ENCODE measurements at places on chromosomes 3 and 15. TPM values are rescaled to one million over a fixed set of nuclear protein-coding genes. Genes with fewer than 3 reads are reported as not detected.

PPP1R14D gene
- not detected for total RNA-seq

PRR20G gene
- not detected for total RNA-seq

SCN5A gene
- total RNA-seq: 0.33 TPM

SERINC4 gene
- total RNA-seq: not detected

LRRN1 gene
- 0.14 TPM for total RNA-seq

ITPR1 gene
- total RNA-seq: 143 TPM

CHSY1 gene
- 12.1 TPM for total RNA-seq

MAGEL2 gene
- total RNA-seq: 0.33 TPM

ARPP19 gene
- 137 TPM for total RNA-seq

PLA2G4D gene
- 0.28 TPM for total RNA-seq

DPPA2 gene
- total RNA-seq: not detected

GRCh38 chr15:69636169-69636915 lies 183.7 kb downstream of the RPLP1 start:
- no peaks in the 10 kb centered on the region for H3K36me3 ChIP-seq
- DNase-seq: no peak
- no peak overlapping the region for H3K27ac ChIP-seq

GRCh38 chr15:90705212-90705611 lies 11.9 kb upstream of the BLM start:
- H3K4me1 ChIP-seq: no peaks in the 10 kb centered on the region
- H3K4me3 ChIP-seq: no peak overlapping the region
- H3K36me3 ChIP-seq: no peaks in the 10 kb centered on the region
- DNase-seq: no peak

DNA sequence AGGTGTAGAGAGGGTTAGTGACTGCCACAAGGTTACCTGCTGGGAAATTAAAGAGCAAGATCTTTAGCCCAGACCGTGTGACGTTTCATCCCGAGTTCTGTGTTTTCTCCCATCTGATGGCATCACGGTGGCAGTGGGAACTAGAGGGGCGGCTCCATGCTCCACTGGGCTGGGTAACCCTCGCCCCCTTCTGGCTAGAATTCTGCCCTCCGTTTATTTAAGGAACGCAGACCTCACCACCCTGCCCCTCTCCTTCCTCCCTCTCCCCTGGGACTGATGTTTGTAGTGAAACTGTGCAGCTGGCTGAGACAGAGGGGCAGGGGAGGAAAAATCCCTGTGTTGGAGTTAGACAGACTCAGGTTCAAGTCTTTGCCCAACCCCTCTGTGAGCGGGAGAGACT lies 65.6 kb downstream of the ITGA11 start:
- DNase-seq: no peak
- H3K27me3 ChIP-seq: no peaks in the 10 kb centered on the region
- no peak overlapping the region for H3K4me3 ChIP-seq
- H3K27ac ChIP-seq: no peak overlapping the region
- H3K4me1 ChIP-seq: peaks cover 25% of the 10 kb centered on the region
- no peaks in the 10 kb centered on the region for H3K36me3 ChIP-seq

GRCh38 chr3:141308588-141309218 lies 59.6 kb upstream of the ZBTB38 start:
- H3K36me3 ChIP-seq: no peaks in the 10 kb centered on the region
- no peaks in the 10 kb centered on the region for H3K27me3 ChIP-seq
- no peak overlapping the region for H3K27ac ChIP-seq
- no peak for DNase-seq
- H3K4me3 ChIP-seq: no peak overlapping the region
- H3K4me1 ChIP-seq: peaks cover 17% of the 10 kb centered on the region

- no peak overlapping the region for H3K27ac ChIP-seq
- H3K4me1 ChIP-seq: no peaks in the 10 kb centered on the region
- H3K27me3 ChIP-seq: no peaks in the 10 kb centered on the region
Observed at GRCh38 chr3:123282461-123282860, 80.7 kb downstream of the SEC22A start.

DNA sequence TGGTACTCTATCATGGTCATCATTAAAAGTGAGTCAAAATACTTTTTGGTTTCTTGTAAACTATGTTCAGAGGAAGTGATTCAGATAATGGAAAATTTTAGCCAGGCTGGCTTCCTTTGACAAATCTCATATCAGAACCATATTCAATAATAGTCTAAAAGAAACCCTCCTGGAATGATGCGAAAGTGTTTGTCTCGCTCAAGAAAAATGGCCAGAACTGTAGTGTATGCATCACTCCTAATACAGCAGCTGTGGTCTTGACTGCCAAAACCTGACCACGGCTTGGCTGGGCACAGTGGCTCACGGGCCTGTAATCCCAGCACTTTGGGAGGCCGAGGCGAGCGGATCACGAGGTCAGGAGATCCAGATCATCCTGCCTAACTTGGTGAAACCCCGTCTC lies 35.6 kb upstream of the KCNMB2 start:
- DNase-seq: no peak
- H3K4me3 ChIP-seq: no peak overlapping the region
- H3K4me1 ChIP-seq: no peaks in the 10 kb centered on the region
- H3K27me3 ChIP-seq: no peaks in the 10 kb centered on the region
- no peaks in the 10 kb centered on the region for H3K36me3 ChIP-seq

- no peaks in the 10 kb centered on the region for H3K4me1 ChIP-seq
- no peak overlapping the region for H3K4me3 ChIP-seq
- DNase-seq: no peak
- no peaks in the 10 kb centered on the region for H3K36me3 ChIP-seq
Observed at GRCh38 chr3:174232658-174233429, 626.3 kb upstream of the NAALADL2 start.

GRCh38 chr15:68389936-68390817 lies 41.8 kb downstream of the ITGA11 start:
- no peak overlapping the region for H3K27ac ChIP-seq
- peaks cover 16% of the 10 kb centered on the region for H3K27me3 ChIP-seq
- DNase-seq: peak; percentile 45

DNA sequence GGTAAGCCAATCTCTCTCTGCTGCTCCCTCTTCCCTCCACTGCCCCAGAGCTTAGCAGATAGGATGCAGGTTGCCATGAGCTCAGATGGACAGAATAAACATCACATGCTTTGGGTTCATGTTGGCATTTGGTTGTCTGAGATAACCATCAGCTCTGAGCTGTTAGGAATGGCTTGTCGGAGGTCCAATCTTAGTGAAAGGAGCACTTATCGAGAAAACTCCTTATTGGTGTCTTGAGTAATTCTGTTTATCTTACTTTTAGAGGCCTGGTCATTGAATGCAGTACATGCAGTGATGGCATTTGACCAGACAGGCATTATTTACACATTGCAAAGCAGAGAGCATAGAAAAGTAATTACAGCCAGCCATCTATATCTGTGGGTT lies 99.7 kb downstream of the CEMIP start:
- H3K27ac ChIP-seq: no peak overlapping the region
- no peak for DNase-seq
- no peaks in the 10 kb centered on the region for H3K36me3 ChIP-seq
- H3K4me3 ChIP-seq: no peak overlapping the region

DNA sequence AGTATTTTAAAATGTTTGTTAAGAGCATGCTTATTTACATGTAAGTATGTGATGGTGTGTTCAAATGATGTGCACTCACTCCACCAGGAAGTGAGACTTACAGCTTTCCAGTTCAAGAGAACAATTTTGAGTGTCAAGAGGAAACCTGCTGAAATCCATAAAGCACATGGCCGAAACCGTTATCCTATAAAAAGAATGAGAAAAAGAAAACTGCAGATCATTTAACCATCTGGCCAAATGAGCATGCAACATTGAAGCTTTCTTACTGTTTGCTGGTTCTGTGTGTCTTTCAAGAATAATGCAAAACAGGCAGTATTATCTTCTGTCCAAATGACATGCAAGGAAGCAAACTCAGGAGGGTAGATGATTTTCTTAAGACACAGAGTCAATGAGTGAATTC lies 26.3 kb downstream of the GABRR3 start:
- no peak overlapping the region for H3K27ac ChIP-seq
- H3K4me1 ChIP-seq: no peaks in the 10 kb centered on the region
- H3K36me3 ChIP-seq: no peaks in the 10 kb centered on the region
- no peak overlapping the region for H3K4me3 ChIP-seq

GRCh38 chr3:73448041-73448440 lies 176.7 kb downstream of the PDZRN3 start:
- no peaks in the 10 kb centered on the region for H3K27me3 ChIP-seq
- H3K36me3 ChIP-seq: no peaks in the 10 kb centered on the region
- H3K27ac ChIP-seq: no peak overlapping the region
- no peak overlapping the region for H3K4me3 ChIP-seq
- DNase-seq: no peak

- no peaks in the 10 kb centered on the region for H3K36me3 ChIP-seq
- no peak overlapping the region for H3K4me3 ChIP-seq
- no peaks in the 10 kb centered on the region for H3K27me3 ChIP-seq
- no peak for DNase-seq
Observed at GRCh38 chr3:32586356-32586755, 15.7 kb upstream of the DYNC1LI1 start.

DNA sequence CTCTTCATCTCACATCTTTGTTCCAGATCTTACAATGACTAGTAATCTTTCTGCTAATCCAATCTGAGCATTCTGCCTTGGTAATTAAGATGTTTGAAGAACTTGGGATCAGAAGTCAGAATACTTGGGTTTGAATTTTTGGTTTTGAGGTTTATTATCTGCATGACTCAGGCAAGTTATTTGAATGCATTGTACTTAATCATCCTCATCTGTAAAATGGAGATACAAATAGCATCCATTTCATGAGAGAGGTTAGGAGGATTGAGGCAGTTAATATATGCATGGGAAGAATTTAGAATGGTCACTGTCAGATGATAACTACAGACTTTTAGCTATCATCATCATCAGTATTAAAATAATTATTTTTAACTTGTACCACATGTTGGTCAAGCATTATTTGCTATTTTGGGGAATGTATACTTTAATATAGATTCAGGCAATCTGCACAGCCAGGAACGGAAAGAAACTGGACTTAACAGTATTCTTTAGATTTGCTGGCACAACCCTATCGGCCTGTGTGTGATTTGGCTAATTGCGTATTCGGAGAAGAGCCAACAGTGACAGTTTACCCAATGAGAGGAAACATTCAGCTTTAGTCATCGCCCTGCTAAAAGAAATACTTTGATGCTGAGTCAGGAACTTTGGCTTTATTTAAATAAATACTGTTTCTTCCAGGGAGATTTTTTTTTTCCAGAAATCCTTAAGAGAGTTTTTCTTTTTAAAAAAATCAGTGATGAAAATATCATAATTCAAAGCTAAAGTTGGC lies 600.0 kb downstream of the ROBO1 start:
- H3K4me1 ChIP-seq: peaks cover 19% of the 10 kb centered on the region
- peak; percentile 64 for DNase-seq
- H3K27me3 ChIP-seq: no peaks in the 10 kb centered on the region
- H3K27ac ChIP-seq: peak overlapping the region; percentile 54

DNA sequence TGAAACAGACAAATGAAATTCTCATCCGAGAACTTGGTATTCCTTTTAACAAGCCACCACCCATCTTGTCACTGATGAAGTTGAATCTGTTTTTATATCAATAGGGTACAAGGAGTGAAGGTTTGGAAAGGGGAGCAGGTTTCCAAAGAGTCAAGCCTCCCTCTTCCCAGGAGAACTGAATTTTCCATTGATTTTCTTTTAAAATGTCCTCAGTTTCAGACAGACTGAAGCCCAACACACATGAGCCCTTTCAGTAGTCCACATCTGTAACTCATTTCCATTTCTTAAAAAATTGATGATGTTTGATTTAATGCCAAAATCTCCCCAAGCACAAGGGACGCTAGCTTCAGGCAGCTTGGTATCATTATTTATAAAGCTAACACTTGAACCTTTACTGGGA lies 187.7 kb downstream of the FOXB1 start:
- no peaks in the 10 kb centered on the region for H3K4me1 ChIP-seq
- no peak overlapping the region for H3K27ac ChIP-seq
- no peaks in the 10 kb centered on the region for H3K36me3 ChIP-seq
- no peak overlapping the region for H3K4me3 ChIP-seq
- no peak for DNase-seq

DNA sequence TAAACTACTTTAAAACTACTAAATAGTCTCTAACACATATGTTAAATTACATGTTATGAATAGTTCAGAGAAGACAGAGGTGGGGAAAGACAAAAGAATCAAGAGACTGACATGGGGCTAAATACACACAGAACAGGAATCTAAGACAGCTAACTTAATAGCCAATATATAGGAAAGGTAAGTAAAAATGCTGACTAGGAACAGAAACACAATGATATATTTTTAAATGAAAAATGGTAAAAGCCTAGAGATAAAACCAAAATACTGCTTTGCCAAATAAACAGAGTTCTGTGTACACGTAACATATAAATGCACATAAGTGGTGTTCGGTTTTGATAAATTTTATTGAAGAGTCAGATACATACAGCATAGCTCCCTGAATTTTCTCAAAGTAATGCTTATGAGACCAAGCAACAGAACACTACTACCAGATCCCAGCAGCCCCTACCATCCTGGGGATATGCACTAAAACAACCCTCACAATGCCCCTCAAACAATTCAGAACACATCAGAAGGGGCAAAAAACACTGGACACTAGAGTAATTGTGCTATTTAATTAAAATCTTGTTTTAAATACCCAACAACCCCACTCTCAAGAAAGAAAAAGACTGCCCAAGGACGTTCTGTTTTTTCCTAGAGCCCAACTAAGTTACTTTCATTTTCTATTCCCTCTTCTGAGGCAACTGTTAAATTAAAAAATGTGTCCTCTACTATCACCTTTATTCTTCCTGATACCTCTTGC lies 121.1 kb downstream of the ADAM10 start:
- H3K36me3 ChIP-seq: no peaks in the 10 kb centered on the region
- DNase-seq: no peak
- H3K4me3 ChIP-seq: peak overlapping the region; percentile 42
- no peaks in the 10 kb centered on the region for H3K27me3 ChIP-seq
- peak overlapping the region; percentile 74 for H3K27ac ChIP-seq

DNA sequence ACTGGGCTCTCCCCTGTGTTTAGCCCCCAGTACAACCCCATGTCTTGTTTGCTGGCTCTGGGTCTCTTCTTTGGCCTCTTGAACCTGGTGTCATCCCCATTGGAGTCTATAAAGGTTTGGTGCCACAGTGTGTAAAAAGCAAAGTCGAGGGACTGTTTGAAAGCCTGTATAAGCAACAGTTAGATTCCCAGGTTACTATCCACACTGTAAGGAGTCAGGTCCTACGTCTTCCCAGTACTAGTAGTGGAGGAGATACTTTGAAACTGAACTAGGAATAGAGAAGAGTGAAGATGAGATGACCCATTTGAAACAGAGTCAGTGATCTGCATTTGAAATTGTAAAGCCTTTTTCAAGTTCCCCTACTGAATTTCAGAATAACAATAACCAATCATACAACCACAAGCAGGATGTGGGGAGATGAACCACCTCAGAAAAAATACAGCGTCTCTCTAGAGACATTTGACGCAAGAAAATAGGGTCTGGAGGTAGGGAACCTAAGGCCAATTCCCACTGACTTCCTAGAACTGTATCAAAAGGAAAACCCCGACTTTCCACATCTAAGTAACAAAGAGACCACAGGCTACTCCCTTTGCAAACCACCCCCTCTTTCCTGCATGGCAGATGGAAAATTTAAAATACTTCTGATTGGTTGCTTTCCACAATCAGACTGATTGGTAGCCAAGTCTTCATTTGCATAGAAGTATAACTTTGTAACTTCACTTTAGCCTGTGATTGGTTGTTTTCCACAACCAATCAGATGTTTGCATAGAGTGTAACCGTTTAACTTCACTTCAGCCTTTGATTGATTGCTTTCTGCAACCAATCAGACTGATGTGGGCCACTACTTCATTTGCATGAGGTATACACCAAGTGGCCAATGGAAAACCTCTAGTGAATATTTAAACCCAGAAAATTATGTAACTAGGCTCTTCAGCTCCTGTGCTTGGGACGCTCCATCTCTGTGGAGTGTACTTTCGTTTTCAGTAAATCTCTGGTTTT lies 49.9 kb upstream of the NEDD4 start:
- no peaks in the 10 kb centered on the region for H3K4me1 ChIP-seq
- no peak overlapping the region for H3K27ac ChIP-seq
- no peaks in the 10 kb centered on the region for H3K36me3 ChIP-seq

GRCh38 chr3:38018296-38019266 lies 10.9 kb downstream of the PLCD1 start:
- peaks cover 4% of the 10 kb centered on the region for H3K4me1 ChIP-seq
- peaks cover 27% of the 10 kb centered on the region for H3K36me3 ChIP-seq
- no peaks in the 10 kb centered on the region for H3K27me3 ChIP-seq
